ENCODE measurements at places on chromosomes 16 and 17.

GRCh38 chr17:32958418-32958817, 30.5 kb downstream of the TMEM98 start:
- DNase-seq, result no peak

DNA sequence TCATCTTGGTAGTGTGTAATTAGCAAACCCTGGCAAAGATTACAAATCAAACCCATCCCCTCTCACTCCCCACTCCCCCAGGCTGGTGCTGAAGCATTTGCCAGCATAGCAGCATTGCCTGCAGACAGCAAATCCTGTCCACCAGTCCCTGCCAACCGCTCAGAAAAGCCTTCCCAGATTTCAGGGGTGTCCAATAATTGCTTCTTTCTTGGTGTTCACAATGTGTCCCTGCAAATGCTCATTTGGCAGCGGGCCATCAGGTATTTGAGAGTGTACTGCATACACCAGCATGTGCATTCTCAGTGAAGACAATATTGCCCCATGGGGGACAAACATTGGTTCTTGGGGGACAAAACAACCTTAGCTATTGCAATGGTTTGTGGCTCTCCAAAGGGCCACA, 28.2 kb downstream of the ORC6 start:
- DNase-seq, result no peak

DNA sequence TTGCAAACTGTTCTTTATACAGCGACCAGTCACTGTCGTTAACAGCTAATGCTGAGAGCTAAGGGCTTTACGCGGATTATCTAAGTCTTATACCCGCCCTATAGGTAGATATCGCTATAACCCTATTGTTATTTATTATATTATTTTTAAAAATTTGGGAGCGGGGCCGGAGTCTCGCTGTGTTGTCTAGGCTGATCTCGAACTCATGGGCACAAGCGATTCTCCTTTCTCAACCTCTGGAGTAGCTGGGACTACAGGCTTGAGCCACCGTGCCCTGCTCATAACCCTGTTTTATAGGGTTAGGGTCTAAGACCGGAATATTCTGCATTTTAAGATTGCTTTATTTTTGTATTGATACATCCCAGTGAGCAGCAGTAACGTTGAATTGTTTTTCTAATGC, 24.7 kb downstream of the DEF8 start:
- no peak for DNase-seq

DNA sequence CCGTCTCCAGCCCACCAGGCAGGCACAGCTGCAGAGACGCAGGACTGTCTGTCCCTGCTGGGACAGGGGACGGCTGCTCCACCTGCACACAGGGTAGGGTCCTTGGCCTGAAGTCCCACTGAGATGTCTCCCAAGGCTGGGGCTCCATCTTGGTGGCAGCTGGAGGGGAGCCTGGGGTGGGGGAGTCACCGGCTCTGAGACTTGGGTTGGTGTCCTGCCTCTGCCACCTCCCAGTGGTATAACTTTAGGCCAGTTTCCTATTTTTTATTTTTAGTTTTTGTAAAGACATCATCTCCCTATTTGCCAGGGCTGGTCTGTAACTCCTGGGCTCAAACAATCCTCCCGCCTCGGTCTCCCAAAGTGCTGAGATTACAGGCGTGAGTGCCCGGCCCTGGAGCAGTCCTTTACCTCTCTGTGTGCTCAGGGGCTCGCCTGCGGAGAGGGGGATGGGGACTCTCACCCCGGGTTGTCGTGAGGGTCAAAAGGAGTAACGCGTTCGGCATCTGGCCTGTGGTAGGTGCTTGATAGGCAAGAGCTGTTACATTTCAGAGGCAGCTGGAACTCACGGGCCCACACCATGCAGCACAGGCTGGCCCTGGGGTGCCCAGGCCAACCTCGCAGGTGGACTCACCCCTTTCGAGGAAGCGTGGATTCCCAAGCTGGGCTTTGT, 46.6 kb upstream of the DOC2B start:
- DNase-seq, result no peak

DNA sequence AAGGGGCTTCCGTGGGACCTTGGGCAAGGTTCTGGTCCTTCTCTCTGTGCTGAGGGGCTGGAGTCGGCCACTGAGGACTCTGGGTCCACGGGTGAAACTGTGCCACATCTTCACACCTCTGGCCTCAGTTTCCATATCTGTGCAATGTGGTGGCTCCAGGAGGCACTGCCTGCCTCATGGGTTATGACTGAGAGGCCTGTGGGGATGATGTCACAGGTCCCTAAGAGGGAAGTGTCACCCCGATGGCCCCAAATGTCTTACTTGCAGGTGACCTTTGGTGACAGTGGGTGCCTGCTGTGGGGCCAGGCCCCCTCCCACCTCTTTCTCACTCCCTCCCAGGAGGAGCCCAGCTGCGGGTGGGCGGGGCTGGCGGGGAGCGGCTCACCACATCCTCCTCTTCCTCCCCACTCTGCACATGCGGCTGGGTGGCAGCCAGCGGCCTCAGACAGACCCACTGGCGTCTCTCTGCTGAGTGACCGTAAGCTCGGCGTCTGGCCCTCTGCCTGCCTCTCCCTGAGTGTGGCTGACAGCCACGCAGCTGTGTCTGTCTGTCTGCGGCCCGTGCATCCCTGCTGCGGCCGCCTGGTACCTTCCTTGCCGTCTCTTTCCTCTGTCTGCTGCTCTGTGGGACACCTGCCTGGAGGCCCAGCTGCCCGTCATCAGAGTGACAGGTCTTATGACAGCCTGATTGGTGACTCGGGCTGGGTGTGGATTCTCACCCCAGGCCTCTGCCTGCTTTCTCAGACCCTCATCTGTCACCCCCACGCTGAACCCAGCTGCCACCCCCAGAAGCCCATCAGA, at the start of gene IL21R:
TSS of gene IL21R (plus strand) at position 407 of the 801 bp plus-strand sequence. CDS start 27,898 bp downstream, outside the sequence.
- peak; percentile 70 for DNase-seq

DNA sequence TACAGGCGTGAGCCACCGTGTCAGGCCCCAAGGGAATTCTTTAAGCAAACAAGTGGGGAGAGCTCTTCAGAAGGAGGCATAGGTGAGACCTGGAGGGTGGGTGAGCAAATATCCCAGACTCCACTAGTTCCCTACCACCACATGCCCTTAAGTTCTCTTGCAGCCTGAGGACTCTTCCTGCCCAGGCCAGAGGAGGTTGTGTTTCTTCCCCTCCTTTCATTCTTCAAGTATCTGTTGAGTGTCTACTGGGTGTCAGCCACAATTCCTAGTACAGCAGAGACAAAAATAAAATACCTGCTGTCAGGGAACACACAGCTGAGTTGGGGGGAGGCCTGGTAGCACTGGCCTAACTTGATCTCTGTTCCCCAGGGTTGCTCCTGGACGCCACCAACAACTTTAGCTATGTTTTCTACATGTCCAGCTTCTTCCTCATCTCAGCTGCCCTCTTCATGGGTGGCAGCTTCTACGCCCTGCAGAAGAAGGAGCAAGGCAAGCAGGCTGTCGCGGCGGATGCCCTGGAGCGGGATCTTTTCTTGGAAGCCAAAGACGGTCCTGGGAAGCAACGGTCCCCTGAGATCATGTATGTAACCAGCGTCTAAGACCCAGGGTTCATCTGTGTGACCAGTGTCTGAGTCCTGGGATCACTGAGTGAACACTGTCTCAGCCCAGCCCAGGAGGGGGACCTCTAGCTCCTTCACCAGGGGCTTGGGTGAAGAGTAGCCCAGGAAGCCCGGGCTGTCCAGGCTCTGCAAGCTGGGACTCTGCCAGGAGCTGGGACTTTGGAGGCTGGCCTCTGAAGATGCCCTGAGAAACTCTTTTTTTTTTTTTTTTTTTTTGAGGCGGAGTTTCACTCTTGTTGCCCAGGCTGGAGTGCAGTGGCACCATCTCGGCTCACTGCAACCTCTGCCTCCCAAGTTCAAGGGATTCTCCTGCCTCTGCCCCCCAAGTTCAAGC, 5.9 kb upstream of the ARMC7 start:
- DNase-seq, result no peak

GRCh38 chr16:67613808-67614207, 31.1 kb upstream of the CARMIL2 start:
- no peak for DNase-seq

GRCh38 chr17:51251010-51251409, 8.8 kb downstream of the MBTD1 start:
- no peak for DNase-seq

Measured in ascending aorta (tissue), 2 donors.